ENCODE measurements at places on chromosomes 16 and 17.
A peak's percentile ranks its signal among the peaks of the same experiment; 100 is the strongest.

GRCh38 chr16:35308674-35309073 is 1849.3 kb downstream of the TP53TG3F start:
- no peak for DNase-seq

- no peak for DNase-seq
Observed at GRCh38 chr17:51846566-51846965, 311.9 kb downstream of the CA10 start.

DNA sequence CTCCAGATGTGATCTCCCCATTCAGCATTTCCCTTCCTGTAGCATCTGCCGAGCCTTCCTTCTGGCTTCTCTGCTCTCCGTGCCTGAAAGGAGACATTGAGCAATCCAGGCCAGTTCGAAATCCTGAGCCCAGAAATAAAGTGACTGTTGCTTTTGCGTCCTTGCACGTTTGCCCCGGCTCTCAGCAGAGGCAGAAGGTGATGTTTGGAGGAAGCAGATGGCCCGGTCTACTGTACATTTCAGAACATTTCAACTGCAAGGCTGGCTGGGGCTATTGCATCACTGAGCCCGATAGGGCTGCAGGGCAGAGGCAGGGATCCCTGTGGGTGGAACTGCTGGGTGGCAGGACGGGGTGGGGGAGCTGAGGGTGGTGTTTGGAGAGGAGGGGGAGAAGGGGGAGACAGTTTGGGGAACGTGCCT is 29.4 kb downstream of the IRF8 start:
- no peak for DNase-seq

GRCh38 chr16:57289391-57290257 is 5.2 kb upstream of the PLLP start:
- no peak for DNase-seq

GRCh38 chr17:40548982-40549685 is 16.1 kb downstream of the CCR7 start:
- DNase-seq: peak; percentile 12

DNA sequence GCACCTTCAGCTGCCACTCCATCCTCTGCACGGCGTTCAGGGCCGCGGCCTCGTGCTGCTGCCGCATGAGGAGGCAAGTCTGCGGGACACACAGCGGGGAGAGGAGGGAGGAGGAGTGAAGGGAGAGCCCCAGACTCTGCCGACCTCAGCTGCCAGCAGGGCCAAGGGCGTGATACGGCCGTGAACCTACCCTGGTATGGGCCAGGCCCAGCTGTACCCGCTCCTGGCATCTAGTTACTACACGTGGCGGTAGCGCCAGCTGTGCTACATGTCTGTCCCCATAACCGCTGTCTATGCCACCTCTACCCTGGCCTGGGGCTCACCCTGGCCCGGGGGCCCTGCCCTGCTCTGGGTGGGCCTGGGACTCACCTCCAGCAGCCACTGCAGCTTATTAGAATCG is 51.1 kb downstream of the ZNF778 start:
- DNase-seq: no peak

DNA sequence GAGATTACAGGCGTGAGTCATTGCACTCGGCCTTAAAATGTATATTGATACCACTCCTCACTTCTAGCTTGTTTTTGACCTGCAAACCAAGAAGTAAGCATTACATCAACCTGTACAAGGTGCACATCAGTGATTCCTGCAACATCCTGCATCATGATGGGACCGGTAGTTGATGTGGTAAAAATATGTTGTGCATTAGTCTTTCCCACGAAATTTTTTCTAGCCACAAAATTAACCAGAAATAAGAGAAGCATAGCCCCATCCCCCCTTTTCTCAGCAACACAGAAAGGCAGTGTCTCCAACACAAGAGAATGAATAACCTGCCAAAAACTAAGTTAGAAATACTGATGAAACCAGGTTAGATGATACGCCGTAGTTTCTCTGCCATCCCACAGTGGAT is 21.1 kb upstream of the NSMCE1 start:
- DNase-seq: no peak

DNA sequence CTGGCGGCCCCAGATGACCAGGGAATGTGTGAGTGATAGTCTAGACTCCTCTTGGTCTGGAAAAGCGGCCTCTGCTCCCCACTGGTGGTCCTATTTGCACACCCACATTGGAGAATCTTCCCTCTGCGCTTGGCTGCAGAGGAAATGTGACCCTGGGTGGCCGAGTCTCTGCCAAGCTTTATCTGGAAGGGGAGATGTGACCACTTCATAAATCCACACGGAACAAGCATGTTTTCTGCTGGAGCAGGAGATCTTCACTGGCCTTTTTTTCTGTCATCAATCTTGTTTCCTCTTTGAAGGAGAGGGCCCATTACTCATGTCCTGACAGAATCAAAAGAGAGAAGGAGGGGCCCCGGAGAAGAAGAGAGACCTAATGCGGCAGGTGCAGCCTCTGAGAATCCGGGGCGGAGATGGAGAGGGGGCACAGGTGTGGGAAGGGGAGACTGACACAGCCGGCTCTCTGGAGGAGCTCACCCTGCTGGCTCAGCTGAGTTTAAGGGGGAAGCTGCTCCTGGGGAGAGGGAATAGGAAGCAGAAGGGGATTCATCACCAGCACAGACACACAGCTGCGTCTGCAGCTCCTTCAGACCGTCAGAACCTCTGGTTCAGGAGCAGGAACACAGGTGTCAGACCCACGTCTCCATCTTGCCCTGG is 116.3 kb downstream of the SOX9 start:
- DNase-seq: peak; percentile 18

GRCh38 chr16:47726031-47726675 is 265.0 kb downstream of the PHKB start:
- DNase-seq: no peak

DNA sequence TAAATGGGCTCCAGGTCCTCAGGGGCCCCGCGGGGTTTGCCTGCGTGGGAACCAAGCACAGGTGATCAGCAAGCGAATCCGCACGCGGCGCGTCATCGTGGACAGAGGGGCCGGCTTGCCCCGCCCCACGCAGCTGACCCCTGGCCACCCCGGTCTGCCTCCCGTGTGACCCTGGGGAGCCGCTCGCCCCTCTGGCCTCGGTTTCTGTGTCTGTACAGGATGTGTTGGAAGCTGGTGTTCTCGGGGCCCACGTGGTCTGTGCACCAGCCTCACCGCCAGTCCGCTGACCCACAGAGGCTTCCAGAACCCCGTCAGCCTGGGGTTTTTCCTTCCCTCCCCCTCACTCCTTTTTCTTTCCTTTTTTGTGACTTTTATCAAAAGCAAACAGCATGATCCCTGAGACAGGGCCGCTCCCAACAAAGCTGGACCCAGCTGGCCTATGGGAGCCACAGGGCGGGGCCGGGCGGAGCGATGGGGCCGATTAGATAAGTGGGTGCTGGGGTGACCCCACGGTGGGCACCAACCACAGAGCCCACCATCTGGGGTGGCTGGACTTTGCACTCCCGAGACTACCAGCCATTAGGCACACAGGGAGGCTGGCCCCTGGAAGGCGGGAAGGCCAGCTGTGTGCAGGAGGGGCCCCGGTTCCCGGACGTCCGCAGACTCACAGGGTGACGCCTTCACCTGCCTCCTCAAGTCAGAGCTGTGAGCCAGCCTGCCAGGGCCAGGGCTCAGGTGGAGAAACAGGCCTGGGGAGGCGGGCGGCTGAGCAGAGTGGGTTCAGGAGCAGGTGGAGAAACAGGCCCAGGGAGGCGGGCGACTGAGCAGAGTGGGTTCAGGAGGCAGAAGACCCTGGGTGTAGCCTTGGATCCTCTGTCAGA is 56.0 kb downstream of the ZFPM1 start:
- DNase-seq: no peak

DNA sequence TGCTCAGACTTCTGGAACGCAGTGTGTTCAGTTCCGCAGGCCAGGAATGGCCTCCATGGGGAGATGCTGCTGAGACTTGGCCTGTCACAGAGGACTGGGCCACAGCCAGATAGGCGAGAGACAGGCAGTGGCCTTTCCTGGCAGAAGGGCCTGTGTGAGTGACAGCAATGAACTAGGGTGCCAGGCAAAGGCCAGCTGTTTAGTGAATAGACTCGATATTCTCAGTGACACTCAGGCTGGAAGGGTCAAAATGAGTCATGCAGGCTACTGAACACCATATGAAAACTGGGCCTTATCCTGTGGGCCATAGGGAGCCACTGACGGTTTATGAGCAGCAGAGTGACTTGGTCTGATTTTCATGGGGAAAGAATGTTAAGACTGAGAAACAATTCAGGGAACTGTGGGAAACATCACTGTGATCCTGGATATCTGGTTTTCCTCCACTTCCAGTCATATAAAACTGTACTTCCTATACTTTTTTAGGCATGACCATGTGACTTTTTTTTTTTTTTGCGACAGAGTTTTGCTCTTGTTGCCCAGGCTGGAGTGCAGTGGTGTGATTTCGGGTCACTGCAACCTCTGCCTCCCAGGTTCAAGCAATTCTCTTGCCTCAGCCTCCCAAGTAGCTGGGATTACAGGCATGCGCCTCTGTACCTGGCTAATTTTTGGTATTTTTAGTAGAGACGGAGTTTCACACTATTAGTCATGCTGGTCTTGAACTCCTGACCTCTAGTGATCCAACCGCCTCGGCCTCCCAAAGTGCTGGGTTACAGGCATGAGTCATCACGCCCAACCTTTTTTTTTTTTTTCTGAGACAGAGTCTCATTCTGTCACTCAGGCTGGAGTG is 5.2 kb upstream of the NUBP1 start:
- DNase-seq: no peak

- no peak for DNase-seq
Observed at GRCh38 chr16:85077039-85077438, 35.2 kb downstream of the CIBAR2 start.

DNA sequence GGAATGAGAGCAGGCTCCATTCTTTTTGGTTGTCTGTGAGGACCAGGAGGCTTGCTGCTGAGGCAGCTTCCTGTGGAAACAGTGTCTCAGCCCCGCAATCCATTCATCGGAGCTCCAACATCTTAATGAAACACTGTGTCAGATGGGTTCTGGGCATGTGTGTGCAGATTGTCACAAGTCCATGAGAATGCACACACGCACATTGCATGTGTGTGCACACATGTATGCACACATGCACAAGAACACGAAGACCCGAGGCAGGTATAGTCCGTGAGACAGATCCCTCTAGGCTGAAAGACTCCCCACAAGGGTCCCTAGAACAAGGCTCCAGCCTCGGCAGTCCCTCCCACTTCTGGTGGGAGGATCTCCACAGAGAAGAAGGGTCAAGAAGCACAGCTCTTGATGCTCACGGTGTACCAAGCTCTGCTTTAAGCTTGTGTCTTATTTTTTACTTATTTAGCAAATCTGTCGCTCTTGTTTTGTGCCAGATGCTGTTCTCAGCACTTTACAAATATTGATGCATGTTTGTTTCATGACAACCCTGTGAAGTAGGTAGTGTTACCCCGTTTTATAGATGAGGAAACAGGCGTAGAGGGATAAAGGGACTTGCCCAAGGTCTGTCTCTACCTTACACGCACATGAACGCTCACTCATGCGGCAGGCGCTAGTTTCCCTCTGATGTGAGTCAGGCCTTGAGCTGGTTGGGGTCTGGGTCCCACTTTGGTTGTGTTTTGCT is 213.1 kb downstream of the SEC14L1 start:
- DNase-seq: no peak

- DNase-seq: no peak
Observed at GRCh38 chr17:39014795-39015545, 47.8 kb upstream of the FBXO47 start.

DNA sequence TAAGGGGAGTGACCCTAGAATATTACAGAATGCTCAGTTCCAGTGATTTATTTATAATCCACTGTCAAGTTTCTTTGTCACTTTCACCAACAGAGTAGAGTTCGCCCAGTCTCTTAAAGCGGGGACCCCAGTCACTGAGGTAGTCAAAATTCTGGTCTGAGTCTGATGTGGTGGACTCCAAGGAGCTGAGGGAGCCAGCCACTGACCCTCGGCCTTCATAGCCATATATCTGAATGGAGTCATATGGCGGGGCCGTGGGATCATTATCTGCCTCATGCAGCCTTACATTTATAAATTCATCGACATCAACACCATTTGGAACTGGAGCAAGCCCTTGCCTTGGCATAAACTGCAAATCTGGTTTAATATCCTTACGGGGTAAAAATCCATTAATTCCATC is 382.7 kb downstream of the CDH8 start:
- no peak for DNase-seq

GRCh38 chr16:8886593-8887430 is 4.7 kb downstream of the LITAFD start:
- no peak for DNase-seq

GRCh38 chr17:41013181-41013580 is 4.3 kb upstream of the KRTAP3-1 start:
- no peak for DNase-seq

DNA sequence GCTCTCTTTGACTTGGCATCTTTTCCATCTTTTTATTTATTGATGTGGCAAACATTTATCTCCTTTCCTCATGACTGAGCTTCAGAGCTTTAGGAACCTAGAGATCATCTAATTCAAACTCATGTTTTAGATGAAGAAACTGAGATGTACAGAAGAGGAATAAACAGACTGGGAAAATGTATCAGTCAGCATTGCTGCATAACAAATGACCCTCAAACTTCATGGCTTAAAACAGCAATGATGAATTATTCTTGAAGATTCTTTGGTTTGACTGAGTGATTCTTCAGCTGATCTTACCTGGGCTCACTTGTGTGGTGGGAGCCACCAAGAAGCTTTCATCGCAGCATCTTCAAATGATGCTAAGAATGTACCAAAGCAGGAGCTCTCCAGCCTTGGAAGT is 44.0 kb upstream of the IRF8 start:
- DNase-seq: no peak

GRCh38 chr17:55086635-55087058 is 118.1 kb downstream of the STXBP4 start:
- no peak for DNase-seq

DNA sequence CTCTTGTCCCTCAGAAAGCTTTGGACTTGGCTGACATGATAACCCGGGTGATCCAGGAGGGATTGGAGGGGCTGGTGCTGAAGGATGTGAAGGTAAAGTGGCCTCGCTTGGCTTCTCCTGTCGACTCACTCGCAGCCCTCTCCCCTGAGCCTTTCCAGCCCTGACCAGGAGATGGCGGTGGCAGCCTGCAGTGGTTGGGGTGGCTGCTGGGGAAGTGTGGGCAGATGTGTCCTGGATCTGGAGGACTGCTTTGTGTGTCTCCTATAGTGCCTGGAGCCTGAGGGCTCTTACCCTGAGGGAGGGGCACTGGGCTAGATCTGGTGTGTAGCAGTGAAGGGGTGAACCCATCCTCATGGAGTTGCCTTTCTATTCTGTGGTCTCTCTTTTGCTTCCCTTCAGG is 17.9 kb downstream of the LIG3 start:
- DNase-seq: peak; percentile 3

GRCh38 chr17:37458805-37459204 is 30.9 kb upstream of the DUSP14 start:
- DNase-seq: no peak
